ENCODE measurements at places on chromosomes 13 and 19. TPM values are rescaled to one million over a fixed set of nuclear protein-coding genes. Genes with fewer than 3 reads are reported as not detected.

- H3K36me3 ChIP-seq = no peaks in the 10 kb centered on the region
- peaks cover 76% of the 10 kb centered on the region for H3K4me1 ChIP-seq
- DNase-seq = no peak
- no peaks in the 10 kb centered on the region for H3K27me3 ChIP-seq
These were observed 22.1 kb downstream of the ACTN4 start for GRCh38 chr19:38669552-38669951.

GRCh38 chr13:85500696-85501256 lies 298.4 kb downstream of the SLITRK6 start:
- no peak overlapping the region for H3K4me3 ChIP-seq
- H3K4me1 ChIP-seq = no peaks in the 10 kb centered on the region
- no peaks in the 10 kb centered on the region for H3K36me3 ChIP-seq
- no peak overlapping the region for H3K27ac ChIP-seq

DNA sequence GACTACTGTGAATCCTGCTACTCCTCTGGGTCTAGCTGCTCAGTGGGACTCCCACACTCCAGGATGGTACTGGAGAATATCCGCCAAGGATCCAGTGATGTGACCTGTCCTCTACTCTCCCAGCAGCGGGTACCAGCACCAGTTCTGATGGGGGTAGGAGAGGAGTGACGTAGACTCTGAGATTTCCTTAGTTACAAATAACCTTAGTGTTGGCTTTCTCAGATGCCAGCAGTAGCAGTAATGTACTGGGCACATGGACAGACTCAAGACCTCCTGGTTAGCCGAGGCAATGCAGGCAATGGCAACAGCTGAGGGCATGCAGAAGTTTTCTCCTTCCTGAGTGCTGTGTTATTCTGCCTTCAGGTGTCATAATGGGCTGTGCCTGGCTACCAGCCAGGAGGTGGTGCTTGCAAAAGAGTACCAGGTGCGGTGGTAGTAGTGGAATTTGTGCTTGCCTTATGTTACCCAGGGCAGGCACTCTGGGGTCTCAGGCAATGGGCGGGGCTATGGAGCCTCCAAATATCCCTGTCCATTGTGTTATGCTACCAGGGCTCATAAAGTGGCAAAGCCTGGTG lies 105.3 kb upstream of the KLF5 start:
- DNase-seq = no peak
- no peak overlapping the region for H3K27ac ChIP-seq
- H3K27me3 ChIP-seq = no peaks in the 10 kb centered on the region
- peaks cover 29% of the 10 kb centered on the region for H3K36me3 ChIP-seq

PVR gene
- polyA plus RNA-seq = not detected

ZNF793 gene
- 3.2 TPM for polyA plus RNA-seq

B3GNT8 gene
- polyA plus RNA-seq = not detected
